Uterus (tissue), 4 donors: ENCODE measurements at places on chromosomes 5 and 9. TPM values are rescaled to one million over a fixed set of nuclear protein-coding genes. Genes with fewer than 3 reads are reported as not detected.

RASA1 gene
- 59.9 TPM for total RNA-seq

LIX1 gene
- total RNA-seq = 3.9 TPM

SLC45A2 gene
- total RNA-seq = not detected

GPR150 gene
- not detected for total RNA-seq

ANKRD55 gene
- total RNA-seq = not detected

KIF4B gene
- not detected for total RNA-seq
